Stimulated activated naive CD4-positive, alpha-beta T cell (primary cell): ENCODE measurements at places on chromosomes 11 and 22.

DNA sequence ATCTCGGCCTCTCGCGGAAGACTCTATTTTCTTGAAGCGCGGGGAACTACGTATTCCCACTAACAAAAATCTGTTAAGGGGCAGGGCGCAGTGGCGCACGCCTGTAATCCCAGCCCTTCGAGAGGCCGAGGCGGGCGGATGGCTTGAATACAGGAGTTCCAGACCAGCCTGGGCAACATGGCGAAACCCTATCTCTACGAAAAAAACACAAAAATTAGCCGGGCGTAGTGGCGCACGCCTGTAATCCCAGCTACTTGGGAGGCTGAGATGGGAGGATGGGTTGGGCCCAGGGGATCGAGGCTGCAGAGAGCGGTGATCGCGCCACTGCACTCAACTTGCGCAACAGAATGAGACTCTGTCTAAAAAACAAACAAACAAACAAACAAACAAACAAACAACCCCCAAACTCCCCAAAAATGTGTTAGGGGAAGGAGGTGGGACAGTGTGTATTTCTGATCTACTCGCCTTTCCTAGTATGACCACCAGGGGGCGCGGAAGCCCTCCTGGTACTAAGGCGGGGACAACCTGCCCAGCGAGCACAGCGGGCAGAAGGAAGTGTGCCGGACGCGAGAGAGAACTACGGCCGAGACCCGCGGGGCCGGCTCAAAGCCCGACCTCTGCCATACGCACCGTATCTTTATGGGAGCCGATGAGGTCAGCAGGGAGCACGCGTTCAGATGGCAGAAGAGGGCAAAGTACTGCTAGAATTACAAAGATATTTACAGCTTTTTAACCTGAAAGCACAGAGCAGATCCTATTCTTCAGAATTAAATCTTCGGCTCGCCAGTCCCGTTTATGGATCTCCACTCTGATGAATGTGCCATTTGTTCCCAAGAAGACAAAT is 1.3 kb upstream of the STX3 start:
- peak; percentile 75 for DNase-seq

DNA sequence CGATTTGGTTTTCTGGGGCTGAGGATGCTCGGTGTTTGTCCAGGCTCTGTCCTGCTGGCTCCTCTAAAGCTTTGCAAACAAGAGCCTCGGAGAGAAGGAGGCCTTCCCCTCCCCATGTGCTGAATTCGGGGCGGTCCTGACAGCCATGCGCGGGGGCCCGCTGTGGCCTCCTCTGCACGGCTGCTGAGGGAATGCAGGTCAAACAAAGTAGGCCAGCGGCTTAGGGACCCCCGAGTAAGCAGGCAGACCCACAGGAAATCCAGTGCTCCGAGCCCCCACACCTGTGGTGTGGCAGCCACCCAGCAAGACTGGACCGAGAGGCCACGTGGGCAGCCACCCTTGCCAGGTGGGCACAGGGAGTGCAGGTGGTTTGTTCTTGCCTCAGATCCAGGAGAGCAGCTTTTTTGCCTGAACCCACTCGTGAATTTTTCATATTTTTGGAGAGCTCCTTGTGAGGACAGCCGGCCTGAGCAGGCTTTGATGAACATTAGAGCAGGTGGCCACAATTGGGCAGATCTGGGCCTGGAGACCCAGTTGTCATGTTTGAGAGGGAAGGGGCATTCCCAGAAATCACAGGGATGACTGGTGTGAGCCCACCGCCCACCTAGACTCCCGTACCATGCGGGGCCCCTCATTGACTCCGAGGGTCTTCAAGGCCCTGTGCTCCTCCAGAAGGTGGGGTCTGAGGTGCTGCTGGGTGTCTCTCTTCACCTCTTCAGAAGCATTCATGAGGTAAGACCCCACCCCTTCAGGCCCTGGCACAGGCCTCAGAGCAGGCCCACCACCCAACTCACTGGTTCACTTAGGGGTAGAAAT is 43.0 kb upstream of the KCNQ1OT1 start:
- no peak for DNase-seq

- DNase-seq = no peak
Observed at GRCh38 chr11:73091521-73092305, 50.4 kb downstream of the FCHSD2 start.

DNA sequence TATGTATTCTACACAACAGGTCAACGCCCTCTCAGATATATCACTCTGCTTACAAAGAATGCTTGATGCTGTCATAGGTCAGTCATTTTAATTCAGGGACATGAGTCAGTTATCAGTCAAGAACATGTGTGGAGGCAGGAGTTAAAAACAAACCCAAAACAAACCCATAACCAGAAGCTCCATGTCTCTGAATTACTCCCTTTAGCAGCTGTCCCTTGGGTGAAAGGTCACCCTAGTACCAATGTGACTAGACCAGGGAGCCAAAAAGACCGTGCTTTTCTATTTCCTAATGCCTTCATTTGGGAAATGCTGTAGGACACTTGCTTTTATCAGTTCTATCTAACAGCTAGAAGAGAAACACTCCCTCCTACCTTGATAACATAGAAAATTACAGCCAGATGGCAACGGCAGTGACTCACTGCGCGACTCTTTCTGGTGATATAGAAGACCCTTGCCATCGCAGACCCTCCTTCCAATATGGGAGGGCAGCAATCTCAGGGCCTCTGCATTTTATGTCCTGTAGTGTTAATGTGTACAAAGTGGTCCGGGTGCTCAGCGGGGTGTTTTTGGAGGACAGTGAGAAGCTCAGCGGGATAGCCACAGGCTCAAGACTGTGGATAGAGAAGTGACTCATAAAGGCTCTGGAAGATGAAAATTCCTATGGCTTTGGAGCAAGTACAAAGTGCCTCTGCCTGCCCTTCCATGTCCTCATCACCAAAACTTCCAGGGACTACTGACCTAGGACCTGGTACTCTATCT is 24.8 kb downstream of the APOL5 start:
- DNase-seq = no peak

DNA sequence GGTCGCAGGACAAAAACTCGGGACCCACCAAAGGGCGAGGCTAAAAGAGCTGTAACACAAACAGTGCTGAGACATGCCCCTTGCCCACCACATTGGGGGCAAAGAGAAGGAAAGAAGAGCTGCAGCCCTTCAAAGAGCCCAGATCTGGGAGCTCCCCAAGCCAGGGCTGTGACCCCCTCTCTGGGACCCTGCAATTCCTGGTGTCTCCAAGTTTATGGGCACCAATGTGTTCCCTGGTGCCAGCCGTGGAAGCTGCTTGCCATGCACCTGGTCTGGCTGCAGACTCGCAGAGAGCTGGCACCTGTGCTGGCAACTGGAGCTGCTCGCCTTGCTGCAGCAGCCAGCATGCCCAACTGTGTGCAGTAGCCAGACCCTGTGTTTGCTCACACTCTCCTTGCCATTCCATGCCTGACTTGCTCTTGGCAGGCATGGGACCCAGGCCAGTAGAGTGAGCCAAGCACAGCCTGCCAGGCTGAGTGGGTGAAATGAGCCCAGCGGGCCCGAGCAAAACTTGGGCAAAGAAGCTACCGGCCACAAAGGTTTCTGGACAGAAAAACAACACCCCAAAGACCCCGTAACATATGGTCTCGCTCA is 16.0 kb downstream of the RRP8 start:
- DNase-seq = no peak

DNA sequence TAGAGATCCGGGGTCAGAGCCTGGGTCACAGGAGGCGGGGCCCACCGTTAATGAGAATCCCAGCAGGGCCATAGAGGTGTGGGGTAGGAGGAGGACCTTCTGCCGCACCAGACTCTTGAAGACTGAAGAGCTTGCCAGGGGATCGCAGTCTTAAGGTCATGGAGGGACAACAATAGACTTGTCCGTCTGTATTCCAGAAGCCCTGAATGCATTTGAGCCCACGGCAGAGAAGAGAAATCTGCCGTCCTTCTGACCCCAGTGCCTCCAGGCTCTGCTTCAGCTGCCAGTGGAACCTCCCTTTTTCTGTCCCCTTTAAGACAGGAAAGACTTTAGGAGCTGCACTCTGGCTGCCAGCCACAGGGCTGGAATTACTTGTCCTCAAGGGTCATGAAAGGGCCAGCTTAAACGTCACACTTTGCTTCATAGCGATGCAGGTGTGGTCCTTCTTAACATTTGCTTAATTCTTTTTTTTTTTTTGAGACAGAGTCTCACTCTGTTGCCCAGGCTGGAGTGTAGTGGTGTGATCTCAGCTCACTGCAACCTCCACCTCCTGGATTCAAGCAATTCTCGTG is 15.5 kb upstream of the ST3GAL4 start:
- DNase-seq = no peak
